ENCODE measurements at places on chromosomes 12 and 14.

DNA sequence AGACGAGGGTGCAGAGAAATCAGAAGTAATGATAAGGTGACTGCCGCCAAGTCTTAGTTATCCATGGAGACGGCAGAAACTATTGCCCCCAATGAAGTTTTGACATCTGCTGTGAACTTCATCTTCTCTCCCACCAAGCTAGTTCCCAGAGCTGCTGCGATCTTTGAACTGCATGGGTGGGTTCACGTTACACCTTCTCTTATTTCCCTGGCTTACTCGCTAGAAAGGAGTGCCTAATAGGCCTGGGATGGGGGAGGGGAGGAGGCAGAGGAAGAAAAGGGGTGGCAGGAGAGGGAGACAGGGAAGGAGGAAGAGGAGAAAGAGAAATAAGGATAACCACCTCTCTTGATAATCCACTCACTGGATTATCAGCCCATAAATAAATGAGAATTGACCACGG is 157.1 kb downstream of the NTF3 start:
- no peak for DNase-seq

DNA sequence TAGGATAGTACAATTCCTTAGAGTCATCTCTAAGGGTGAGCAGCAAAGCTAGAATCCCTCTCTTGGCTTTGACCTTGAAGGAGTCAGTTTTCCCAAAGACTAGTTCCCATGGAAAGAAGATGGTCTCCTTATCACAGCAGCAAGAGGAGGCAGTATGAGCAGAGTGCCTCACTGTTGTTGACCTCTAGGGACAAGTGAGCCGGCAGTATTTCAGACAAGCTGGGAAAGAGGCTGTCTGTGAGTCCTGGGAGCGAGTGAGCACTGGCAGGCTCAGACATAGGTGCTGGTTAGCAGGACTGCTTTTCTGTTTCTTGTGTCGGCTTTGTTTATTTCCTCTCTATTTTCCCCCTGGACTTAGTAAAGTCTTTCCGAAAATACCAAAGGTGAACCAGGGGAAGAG is 60.7 kb downstream of the NTF3 start:
- no peak for DNase-seq

DNA sequence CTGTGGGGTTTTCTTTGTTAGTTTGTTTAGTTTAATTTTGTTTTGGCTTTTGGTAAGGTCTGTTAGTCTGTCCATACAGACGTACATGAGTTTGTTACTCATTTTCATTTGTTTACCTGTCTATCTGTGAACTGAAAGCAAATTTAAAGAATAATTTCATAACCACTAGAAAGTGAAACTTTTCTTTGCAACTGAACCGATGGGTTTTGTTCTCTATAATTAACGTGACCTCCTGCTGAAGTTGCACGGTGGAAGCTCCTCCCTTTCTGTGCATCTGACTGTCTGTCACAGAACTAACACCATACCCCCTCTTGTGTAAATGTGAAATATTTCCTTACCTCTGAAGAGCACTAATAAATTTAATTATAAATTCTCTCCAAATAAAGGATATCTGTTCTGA is 595.5 kb downstream of the GALC start:
- DNase-seq: no peak

DNA sequence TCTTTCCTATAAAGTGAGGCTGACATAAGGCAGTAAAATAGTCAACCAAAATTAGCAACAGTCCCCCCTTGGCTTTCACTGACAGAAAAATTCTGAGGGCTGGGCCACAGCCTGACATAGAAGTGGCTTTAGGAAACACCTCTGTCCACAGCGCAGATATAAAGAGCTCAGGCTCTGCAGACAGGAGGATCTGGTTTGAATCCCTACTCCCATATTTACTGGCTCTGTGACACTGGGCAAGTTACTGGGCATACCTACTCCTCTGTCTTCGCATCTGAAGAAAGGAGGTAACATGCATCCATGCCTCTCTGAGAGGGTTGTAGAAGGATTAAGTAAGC is 95.3 kb downstream of the STXBP6 start:
- no peak for DNase-seq

DNA sequence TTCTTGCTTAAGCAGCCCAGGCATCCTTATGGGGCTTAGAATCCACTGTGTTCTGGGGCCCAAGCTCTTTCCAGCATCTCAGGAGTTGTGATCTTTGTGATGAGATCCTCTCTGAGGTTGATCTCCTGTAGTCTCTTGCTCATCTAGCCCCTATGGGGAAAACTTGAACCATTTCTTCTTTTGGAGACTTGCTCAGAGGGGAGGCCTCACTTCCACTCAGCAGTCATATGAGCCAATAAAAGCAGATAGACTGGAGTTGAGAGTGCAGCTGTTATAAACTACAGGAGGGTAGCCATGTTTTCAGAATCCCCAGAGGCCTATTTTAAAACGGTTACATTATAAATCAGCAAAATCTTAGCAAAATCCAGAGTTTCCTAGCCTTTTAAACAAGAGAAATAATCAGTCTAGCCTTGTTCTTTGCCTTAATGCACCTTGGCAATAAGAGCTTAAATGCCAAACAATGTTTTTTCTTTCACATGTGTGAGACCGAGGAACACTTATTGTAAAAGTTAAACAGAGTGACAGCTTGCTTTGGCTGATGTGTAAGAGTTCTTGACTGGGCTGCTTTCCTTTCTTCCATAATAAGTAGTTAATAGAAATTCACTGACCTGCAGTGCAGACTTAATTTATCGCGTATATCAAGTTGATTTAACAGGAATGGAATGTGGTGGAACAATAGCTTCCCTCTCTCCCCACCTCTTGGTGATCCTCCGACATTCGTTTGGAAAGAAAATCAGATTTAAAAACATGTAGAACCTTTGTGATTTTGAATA is 168.3 kb downstream of the NEDD1 start:
- DNase-seq: no peak

- DNase-seq: peak; percentile 28
These were observed 10.1 kb upstream of the RTRAF start for GRCh38 chr14:51979088-51979709.

DNA sequence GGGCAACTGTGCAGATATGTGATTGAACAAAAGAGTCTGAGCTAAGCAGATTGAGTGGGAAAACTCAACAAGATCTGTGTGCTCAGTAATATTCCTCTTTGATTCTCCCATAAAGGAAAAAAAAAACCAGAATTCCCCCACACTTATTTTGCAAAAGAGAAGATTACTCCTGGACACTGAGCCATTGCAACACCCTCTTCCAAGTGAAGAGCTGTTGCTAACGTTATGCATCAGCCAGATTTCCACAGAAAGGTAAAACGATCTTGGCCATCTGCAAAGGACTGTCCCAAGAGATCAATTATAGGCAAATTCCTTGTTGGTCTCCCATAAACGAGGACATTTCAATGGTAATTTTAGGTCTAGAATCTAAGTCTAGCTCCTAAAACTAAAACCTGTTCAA is 587.7 kb downstream of the C12orf50 start:
- no peak for DNase-seq

DNA sequence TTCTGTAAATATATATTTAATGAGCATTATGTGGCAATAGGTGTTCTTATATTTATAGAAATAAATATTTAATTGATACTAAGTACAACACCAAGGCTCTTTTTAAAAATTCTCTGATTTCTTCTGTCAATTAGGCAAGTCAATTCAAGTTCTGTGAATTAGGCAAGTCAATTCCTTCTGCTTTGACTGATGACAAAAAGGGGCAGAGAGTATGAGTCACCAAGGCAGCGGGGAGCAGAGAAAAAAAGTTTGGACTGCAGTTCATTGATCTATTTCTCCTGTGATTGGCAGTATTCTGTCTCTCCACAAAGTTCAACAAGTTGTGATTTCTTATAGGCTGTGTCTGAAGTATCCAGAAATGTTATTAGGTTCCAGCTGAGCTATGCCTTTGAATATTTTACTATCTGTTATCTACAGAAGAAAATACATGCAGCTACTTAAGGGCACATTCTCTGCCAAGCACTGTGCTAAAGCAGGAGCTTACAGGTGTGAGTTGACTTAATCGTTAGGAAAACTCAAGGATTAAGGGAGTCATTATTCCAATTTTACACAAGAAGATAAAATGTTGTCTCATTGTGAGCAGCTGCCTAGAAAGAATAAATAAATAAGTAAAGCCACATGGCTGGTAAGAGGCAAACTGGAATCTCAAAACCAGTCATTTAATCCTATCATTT is 206.4 kb upstream of the ALG10B start:
- DNase-seq: no peak

DNA sequence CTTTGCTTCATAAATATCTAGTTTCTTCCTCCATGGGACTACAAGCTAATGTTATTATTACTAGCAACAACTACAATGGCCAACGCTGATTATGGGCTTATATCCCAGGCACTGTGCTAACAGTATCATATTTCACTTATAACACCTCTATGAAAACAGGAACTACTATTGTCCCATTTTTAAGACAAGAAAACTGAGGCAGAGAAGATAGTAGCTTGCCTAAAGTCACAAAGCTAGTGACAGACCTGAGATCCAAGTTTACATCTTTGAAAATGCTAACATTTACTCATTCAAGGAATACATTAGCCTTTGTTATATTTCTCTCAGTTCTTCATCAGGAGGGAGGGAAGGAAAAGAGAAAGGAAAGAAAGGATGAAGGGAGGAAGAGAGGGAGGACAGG is 32.8 kb downstream of the GIT2 start:
- no peak for DNase-seq

- DNase-seq: no peak
These were observed 45.2 kb downstream of the GXYLT1 start for GRCh38 chr12:42099433-42099832.

- DNase-seq: no peak
These were observed 11.0 kb downstream of the ZFC3H1 start for GRCh38 chr12:71652656-71653055.

DNA sequence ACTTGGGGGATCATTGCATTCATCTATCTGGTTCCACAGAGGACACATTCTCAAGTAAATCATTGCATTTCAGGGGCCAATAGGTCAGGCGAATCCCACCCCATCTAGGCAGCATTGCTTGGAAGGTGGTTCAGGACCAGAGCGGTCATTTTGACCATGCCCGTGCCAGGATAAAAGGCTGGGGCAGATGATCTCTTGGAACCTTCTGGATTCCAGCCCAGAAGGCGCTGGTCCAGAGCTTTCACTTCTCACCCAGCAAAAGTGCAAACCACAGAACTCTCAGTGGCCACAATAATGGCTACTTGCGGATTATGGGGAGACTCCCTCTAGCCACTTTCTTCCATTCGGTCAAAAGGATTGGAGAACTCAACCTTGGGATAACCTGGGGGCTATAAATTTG is 595 bp upstream of the KRT85 start:
- no peak for DNase-seq
